ENCODE measurements at places on chromosomes 5 and 9. TPM values are rescaled to one million over a fixed set of nuclear protein-coding genes. Genes with fewer than 3 reads are reported as not detected.

- no peak for DNase-seq
Measured at GRCh38 chr5:140038373-140038957, 4.6 kb downstream of the NRG2 start.

- DNase-seq, result no peak
Measured at GRCh38 chr5:78594610-78595457, 53.7 kb downstream of the LHFPL2 start.

DNA sequence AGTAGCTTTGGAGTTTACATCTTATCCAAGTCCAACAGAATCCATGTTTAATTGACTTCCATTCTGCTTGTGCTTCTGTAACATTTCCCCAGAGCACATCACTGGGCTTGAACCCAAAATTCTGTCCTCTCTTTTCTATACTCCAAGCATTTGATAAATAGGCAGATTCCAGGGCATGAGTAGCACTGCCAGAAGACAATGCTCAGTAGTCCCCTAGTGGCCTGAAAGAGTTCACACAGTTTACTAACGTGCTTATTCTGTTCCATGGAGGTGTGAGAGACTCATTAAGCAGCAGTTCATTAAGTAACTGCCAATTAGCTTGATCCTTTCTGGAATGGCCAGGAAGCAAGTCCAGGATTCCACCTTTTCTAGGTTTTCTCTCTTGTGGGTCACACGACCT lies 9.4 kb upstream of the GABRA6 start:
- DNase-seq, result no peak

GRCh38 chr9:121662891-121663580 lies 11.6 kb downstream of the DAB2IP start:
- no peak for DNase-seq

DNA sequence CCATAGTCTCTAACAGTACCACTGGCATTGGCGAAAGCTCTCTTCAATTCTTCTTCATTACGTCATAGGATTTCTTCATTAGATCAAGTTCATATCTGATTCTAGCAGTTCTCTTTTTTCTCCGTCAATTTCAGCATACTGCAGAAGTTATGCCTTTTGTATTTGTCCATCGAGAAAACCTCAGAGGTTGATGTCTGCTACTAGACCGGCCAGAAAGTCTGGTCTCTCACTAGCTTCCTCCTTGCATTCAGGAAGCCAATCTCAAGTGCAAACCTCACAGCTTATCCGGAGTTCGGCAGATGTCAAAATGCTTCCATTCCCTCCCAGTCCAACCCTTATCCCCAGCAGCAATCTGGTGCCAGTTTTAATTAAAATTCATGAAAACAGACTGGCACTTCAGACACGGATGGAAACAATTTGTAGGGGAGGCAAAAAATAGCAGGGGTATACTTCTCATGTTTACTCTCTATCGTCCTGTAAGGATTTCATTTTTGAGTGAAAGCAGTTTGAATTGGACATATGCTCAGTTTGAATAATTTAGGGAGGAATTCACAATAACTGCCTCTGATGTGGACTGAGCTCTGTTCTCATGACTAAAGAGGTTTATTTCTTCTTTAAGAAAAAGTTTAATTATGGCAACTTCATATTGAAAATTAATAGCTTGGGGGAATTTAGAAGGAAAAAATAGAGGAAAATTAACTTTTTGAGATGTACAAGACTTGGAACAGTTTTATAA lies 56.4 kb upstream of the TMC1 start:
- DNase-seq, result no peak

GRCh38 chr9:81772144-81772543 lies 82.8 kb upstream of the TLE1 start:
- DNase-seq, result no peak

GRCh38 chr5:120092649-120093048 lies 371.5 kb upstream of the PRR16 start:
- no peak for DNase-seq

DNA sequence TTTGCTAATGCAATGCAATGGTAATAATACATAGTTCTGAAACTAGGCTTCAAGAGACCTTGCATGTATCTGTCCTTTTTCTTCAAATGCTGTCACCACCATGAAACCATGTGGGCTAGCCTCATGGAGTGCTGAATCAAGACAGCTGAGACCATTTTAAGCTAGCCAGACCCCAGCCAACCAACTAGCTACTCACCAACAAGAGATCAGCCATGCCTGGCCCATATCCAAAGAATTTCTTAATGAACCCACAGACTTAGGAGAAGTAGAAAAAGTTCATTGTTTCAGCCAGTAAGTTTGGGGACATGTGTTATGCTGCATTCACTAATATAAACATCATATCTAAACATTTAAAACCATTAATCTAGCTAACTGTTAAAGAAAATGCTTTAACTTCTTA lies 139.8 kb upstream of the EDIL3 start:
- no peak for DNase-seq

- no peak for DNase-seq
Measured at GRCh38 chr5:91538179-91538578, 155.1 kb upstream of the ARRDC3 start.

Gene CDHR2
- 0.19 TPM for total RNA-seq

Gene HIGD2A
- total RNA-seq, result 155 TPM

Data from activated naive CD4-positive, alpha-beta T cell treated with anti-CD3 and anti-CD28 coated beads for 36 hours (primary cell).